ENCODE measurements at places on chromosomes 4 and X.

- no peak for DNase-seq
Measured at GRCh38 chrX:72121383-72121782, 10.3 kb downstream of the RTL5 start.

DNA sequence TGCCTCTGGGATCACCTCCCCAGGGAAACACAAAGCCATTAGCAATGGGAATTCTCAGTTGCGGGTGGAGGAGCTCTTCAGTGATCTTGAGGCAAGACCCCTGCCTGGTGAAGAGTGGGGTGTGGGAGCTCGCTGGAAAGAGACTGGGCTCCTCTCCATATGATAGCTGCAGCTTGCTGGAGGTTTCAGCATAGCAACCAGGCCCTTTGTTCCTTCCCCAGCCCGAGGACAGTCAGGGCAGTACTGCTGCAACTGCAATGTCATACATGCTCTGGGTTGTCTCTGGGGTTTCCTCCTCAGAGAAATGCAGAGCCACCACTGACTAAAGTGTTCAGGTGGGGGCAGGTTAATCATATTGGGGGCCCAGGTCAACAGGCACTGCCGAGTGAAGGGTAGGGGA, 81.3 kb downstream of the ARHGAP24 start:
- DNase-seq, result no peak

DNA sequence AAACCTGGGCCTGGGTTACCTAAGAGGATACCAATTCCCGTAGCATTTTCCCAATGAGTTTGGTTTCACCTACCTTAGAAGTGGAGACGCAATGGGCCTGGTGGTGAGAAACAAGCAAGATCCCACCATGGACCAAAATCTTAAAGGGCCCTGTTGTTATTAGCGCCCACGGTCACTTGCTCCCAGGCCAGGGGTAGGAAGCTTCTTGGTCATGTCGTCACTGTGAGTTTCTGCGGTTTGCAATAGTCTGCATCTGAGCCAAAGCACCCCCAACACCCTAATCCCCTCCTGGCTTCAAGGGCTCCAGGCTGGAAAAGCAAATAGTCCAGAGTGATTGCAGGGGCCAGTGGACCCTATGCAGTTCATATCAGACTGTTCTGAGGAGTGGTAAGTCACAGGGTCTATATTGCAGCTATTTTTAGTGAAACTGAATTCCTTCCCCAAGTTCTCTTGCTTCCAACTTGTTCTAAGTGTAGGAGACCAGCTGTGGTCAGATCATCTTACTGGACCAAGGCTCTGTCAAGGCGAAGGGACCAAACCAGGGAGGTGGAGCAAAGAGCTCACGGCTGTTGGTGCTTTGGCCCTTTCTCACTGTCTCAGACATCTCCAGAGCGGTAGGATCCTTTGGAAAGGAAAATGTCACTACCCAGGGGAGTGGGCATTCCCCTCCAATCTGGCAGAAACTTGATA, 307.9 kb upstream of the F9 start:
- DNase-seq, result no peak

DNA sequence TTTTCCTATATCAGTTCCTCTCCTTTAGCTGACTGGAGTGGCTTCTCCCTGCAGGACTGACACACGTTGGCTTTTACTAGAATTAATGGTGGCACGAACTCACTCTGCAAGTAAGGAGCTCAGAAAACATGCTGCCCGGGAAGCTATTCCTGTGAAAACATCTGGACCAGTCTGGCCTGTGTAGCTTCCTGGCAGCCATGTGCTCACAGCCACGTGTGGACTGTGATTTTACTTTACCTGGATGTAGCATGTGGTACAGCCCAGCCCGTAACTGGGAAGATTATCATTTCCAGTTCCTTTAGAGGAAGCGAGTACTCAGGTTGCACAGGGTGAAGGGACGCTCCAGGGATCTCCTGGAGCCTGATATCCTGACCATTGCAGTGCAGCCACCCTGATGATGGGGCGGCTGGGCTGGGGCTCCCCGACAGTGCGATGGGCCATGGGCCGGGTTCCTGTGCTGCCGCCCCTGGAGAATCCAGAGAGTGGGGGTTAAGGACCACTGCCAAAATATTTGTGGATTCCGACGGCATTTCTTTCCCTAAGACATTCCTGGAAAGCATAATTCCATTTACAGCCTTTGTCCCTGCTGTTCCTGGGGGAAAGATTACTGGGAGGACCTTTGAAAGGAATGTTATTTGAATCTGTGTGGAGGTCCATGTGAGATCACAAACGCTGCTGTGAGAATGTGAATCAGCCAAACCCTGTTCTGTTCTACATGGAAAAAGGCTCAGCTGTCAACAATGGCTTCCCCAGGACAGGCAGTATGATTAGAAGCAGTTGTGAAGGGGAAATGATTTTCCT, 35.0 kb downstream of the PROM1 start:
- DNase-seq, result no peak

DNA sequence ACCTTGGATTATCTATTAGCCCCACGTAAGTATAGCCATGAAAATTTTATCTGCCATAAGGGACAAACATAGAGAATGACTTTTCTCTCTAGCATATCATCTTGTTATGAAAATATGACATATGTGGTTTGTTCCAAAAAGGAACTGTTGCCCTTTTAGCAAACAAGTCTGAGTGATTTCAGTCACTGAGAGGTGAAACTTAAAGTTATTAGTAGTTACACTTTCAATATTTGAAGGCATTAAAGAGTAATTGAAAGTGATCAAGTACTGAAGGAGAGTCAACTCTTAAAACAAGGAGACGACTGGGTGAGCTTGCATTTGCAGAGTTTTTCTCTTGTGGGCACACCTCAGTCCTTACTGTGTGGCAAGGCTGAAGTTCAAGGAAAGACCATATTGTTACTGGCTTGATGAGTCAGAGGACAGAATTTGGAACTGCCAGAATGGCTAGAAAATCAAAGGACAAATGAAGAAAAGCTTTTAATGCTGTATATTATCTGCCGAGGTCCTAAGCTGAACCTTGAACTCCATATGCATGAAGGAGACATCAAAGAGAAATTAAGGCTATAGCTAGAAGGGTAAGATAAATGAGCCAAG, 205.1 kb upstream of the EMCN start:
- DNase-seq, result no peak

GRCh38 chr4:139801895-139802294, 136.3 kb downstream of the MGST2 start:
- DNase-seq, result no peak

DNA sequence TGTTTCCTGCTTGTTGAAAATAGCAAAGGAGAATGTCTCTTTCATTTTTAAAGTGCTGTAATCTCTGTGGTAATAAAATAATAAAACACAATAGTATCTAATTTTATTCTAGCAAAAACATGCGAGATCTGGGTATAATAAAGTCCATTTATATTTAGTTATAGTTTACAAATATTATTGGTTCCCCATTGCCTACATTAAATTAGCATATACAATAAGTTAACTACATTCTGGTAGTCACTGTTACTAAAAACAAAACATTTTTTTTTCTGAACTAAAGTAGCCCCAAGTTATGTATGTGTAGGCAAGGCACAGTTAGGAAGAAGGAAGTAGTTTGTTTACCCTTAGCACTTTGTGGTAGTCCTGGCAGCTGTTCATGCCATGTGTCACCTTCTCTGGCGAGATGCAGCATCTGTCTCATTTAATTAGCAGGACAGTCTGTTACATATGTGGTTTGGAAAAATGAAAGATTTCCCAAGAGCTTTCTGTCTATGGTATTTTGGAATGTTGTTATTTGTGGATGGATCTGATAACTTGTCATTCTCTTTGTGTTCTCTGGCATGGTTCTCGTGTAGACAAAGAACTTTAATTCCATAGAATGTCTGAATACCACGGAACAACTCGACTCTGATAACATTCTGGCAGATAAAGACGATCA, 231.3 kb upstream of the PITX2 start:
- peak; percentile 3 for DNase-seq
